Left lobe of liver (tissue), 2 donors: ENCODE measurements at places on chromosomes 1 and 21. TPM values are rescaled to one million over a fixed set of nuclear protein-coding genes. Genes with fewer than 3 reads are reported as not detected.

GRCh38 chr1:24286246-24287010 lies 32.7 kb upstream of the GRHL3 start:
- DNase-seq, result no peak

DNA sequence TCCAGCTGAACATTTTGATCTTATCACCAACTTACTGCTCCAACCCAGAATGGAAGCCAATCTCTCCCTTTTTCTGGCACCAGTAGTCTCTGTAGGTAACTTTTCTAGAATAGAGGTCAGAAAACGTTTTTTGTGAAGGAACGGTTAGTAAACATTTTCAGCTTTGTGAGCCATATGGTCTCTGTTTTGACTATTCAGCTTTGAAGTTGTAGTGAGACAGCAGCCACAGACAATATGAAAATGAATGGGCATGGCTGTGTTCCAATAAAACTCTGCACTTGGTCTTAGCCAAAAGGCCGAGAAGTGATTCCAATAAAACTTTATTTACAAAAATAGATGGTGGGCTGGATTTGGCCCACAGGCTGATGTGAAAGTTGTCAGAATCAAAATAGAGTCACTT lies 28.9 kb downstream of the MAP10 start:
- no peak for DNase-seq

DNA sequence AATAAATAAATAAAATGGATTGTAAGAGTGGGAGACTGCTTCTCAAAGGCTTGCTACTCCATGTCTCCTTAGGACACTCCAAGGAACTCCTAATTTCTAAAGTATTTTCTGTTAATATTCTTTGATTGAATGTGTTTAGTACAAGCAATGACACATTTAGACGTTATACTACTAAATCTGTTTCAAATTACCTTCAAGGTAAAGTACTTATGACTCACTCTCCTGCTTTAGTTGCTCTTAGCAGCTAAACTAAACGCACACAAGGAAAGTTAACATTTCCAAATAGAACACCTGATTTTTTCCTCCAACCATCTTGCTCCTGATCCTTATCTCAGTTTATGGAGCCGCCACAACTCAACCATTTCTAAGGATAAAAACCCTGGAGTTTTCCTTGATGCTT lies 969.8 kb upstream of the ADGRL4 start:
- DNase-seq, result no peak

NOS1AP gene
- 17.4 TPM for total RNA-seq

PLXNA2 gene
- 9.3 TPM for total RNA-seq

LGR6 gene
- total RNA-seq, result 1.4 TPM
